ENCODE measurements at places on chromosomes 6 and 20. TPM values are rescaled to one million over a fixed set of nuclear protein-coding genes. Genes with fewer than 3 reads are reported as not detected.
A peak's percentile ranks its signal among the peaks of the same experiment; 100 is the strongest.

GRCh38 chr6:125046107-125046925 lies 84.1 kb downstream of the RNF217 start:
- H3K36me3 ChIP-seq = no peaks in the 10 kb centered on the region
- H3K27me3 ChIP-seq = no peaks in the 10 kb centered on the region
- DNase-seq = no peak

DNA sequence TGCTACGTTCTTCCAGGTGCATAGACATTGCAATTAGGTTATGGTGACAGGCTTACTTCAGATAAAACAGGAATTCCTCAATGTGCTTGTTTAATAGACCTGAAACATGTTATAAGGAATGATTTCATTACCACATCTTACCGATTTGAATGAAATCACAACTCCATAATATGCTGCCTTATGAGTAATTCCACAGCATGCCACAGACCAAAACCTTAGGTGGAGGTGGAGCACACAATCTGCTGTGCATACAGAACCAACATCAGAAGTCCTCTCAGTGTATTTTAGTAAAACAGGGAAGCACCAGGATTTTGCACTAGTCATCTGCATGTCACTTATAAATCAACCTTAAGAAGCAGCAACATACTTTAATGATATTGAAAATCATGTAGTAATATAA lies 148.9 kb upstream of the TSHZ2 start:
- no peak overlapping the region for H3K27ac ChIP-seq
- no peak for DNase-seq
- no peaks in the 10 kb centered on the region for H3K4me1 ChIP-seq
- no peaks in the 10 kb centered on the region for H3K27me3 ChIP-seq
- H3K36me3 ChIP-seq = no peaks in the 10 kb centered on the region

- DNase-seq = no peak
- H3K4me1 ChIP-seq = no peaks in the 10 kb centered on the region
- H3K27ac ChIP-seq = no peak overlapping the region
- H3K4me3 ChIP-seq = no peak overlapping the region
- H3K27me3 ChIP-seq = no peaks in the 10 kb centered on the region
These were observed 78.5 kb upstream of the ASF1A start for GRCh38 chr6:118815495-118815894.

- DNase-seq = no peak
- no peak overlapping the region for H3K27ac ChIP-seq
- H3K4me3 ChIP-seq = no peak overlapping the region
- H3K27me3 ChIP-seq = peaks cover 8% of the 10 kb centered on the region
These were observed 62.0 kb downstream of the VGLL2 start for GRCh38 chr6:117327149-117328004.

GRCh38 chr6:87697581-87698546 lies 4.2 kb downstream of the AKIRIN2 start:
- H3K4me3 ChIP-seq = peak overlapping the region; percentile 97
- H3K27me3 ChIP-seq = no peaks in the 10 kb centered on the region
- no peak for DNase-seq

DNA sequence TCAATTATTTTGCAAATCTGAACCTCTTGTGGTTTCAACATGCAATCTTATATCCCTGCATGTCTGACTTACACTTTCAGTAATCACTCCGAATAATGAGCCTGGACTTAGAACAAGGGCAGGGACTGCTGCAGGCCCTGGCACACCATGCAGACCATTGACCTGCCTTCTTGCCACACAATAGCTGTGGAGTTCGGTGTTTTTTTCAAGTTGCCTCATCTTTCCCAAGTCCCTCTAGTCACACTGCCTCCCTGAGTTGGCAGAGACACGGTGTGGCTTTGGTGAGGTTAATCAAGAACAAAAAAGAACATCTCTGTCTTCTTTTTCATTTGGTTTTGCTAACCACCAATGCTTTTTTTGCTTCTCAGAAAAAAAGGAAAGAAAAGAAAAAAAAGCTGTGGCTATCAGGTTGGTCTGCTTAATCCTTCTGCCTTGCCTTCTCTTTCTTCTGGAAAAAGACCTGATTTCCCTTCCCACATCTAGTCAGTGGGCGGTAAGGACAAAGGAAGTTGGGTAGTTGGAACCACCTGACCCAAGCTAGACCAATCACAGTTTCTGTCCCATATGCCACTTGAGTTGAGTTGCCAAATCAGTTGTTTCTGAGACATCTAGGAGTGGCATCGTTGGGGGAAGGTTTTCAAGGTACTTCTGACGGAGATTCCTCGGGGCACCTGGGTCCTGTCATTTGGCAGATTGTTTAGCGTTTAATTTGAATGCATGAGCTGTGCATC lies 55.9 kb upstream of the TASP1 start:
- no peak overlapping the region for H3K27ac ChIP-seq
- no peak overlapping the region for H3K4me3 ChIP-seq
- no peaks in the 10 kb centered on the region for H3K36me3 ChIP-seq
- DNase-seq = no peak
- no peaks in the 10 kb centered on the region for H3K27me3 ChIP-seq

- DNase-seq = peak; percentile 88
- H3K4me1 ChIP-seq = peaks cover 30% of the 10 kb centered on the region
- peaks cover 2% of the 10 kb centered on the region for H3K27me3 ChIP-seq
- peak within 1 kb of the TSS; percentile 93 for H3K4me3 ChIP-seq
- H3K36me3 ChIP-seq = peaks cover 2% of the 10 kb centered on the region
These were observed at the start of gene CNKSR3 for GRCh38 chr6:154510144-154510905. Gene CNKSR3, minus strand, starts transcription at chr6:154510685. Its CDS starts 571 bp downstream, at chr6:154510114.

DNA sequence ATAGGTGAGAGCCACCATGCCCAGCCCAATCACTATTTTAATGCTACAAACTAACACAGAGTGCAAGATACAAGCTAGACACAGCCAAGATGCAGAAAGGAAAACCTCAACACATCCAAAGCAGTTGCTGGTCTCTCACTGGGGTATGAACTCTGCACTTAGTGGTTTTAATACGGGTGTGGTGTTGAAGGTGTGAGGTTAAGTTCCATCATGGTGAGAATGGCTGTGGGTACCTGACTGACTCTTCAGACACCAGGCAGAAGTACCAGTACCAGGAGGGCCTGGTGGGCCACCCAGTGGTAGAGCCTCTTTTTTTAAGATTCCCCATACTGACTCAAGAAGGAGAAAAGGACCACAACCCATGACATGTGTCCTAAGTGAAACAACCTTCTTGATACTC lies 13.0 kb downstream of the GNAS-AS1 start:
- no peaks in the 10 kb centered on the region for H3K4me1 ChIP-seq
- H3K36me3 ChIP-seq = peaks cover 14% of the 10 kb centered on the region
- DNase-seq = no peak

DNA sequence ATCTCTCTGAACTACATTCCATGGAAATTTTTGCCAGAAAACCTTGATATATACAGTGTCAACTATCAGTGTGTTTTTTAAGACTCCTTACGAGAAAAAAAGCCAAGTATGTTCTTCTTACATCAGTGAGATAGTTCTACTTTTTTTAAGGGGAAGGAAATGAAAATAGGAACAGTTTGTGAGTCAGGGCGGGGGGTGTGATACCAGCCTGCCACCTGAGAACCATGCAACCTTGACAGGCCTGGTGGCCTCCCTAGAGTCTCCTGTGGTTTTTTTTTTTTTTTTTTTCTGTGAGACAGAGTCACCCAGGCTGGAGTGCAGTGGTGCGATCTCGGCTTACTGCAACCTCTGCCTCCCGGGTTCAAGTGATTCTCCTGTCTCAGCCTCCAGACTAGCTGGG lies 96.3 kb upstream of the GCM1 start:
- H3K4me3 ChIP-seq = no peak overlapping the region
- no peak overlapping the region for H3K27ac ChIP-seq
- H3K4me1 ChIP-seq = no peaks in the 10 kb centered on the region
- no peaks in the 10 kb centered on the region for H3K27me3 ChIP-seq

DNA sequence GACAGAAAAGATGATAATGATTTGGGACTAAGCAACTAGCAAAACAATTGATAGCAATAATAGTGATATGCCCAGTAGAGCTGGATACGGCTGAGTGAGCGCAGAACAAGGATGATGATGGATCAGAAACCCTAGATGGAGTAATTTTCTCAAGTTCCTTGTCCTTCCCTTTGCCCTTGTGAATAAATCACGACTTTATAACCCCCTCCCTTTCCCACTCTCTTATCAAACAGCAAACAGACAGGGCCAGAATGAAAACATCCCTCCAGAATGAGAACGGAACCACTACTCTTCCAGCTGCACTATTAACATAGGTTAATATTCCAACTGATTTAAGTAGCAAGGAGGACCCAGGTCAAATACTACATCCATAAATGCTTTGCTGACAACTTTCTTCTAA lies 1.3 kb upstream of the MTFR2 start:
- H3K36me3 ChIP-seq = no peaks in the 10 kb centered on the region
- DNase-seq = no peak
- H3K4me1 ChIP-seq = peaks cover 27% of the 10 kb centered on the region
- H3K27me3 ChIP-seq = peaks cover 15% of the 10 kb centered on the region

- no peak overlapping the region for H3K4me3 ChIP-seq
- no peaks in the 10 kb centered on the region for H3K27me3 ChIP-seq
- H3K27ac ChIP-seq = no peak overlapping the region
- H3K4me1 ChIP-seq = no peaks in the 10 kb centered on the region
These were observed 70.1 kb downstream of the TRMT11 start for GRCh38 chr6:126056355-126057004.

DNA sequence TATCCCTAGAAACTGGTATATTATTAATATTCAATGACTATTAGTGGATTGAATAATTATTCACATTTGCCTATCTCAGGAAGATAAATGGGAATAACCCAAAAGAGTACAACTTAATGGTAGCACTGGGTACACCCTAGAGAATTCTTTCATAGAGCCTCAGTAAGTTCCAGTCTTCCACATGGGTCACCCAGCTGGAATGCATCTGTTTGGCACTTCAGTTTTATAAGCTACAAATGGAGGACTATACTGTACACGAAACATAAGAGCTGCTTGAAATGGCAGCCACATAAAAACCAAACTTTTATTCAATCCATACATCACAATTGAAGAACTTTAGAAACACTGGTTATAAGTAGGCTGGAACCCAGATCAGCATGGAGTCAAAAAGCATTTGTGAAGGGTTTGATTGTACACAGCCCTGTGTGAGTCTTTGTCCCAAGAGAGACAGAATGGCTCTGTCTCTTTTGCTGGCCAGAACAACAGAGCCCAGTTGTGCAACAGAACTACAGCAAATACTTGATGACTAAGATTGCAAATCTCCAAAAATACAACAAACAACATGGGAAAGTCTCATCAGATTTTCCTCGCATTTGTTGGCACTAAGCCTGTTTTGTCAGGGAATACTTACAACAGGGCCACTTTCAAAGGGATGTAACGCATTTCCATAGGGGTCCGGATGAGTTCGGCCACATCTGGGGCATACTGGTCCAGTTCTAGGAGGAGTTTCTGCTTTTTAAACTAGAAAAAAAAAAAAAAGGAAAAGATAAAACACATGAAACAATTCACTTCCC lies 39.5 kb downstream of the PIGU start:
- DNase-seq = no peak
- H3K27me3 ChIP-seq = no peaks in the 10 kb centered on the region
- no peak overlapping the region for H3K4me3 ChIP-seq
- H3K4me1 ChIP-seq = peaks cover 10% of the 10 kb centered on the region
- peaks cover 17% of the 10 kb centered on the region for H3K36me3 ChIP-seq

DNA sequence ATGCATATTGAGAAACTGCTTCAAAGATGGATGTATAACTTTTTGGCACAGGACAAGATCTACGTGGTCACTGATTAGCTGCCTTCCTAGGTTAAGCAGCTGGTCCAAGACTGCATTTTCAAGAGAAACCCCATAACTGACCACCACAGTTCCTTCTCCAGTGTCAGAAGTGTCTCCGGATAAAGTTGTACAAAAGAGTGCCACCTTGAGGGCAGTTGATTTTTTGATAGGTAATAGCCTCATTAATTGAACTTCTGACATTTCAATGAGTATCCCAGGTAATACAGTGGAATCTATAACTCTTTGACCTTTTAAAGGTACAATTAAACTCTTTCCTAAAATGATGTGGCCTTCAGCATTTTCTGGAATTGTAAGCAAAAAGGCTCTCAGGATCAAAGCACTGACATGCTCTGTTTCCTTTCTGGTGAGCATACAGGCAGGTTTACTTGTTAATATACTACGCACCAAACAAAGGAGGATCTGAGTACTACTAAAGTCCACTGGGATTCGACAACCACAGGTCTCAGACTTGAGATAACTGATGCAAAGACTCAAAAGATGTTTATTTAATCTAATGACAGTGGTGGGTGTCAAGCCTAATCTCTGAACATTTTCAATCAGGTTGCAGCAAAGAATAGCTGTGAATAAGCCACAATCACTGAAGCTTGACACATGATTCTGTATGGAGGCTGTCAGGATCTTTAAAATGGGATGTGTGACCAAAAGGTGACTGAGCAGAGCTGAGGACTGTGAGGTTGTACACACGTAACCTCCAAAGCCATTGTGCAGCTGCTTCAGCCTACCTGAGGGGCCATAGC lies 21.2 kb downstream of the MKKS start:
- H3K27me3 ChIP-seq = no peaks in the 10 kb centered on the region
- H3K4me1 ChIP-seq = peaks cover 17% of the 10 kb centered on the region
- no peak overlapping the region for H3K4me3 ChIP-seq
- H3K36me3 ChIP-seq = peaks cover 3% of the 10 kb centered on the region
- no peak overlapping the region for H3K27ac ChIP-seq

DNA sequence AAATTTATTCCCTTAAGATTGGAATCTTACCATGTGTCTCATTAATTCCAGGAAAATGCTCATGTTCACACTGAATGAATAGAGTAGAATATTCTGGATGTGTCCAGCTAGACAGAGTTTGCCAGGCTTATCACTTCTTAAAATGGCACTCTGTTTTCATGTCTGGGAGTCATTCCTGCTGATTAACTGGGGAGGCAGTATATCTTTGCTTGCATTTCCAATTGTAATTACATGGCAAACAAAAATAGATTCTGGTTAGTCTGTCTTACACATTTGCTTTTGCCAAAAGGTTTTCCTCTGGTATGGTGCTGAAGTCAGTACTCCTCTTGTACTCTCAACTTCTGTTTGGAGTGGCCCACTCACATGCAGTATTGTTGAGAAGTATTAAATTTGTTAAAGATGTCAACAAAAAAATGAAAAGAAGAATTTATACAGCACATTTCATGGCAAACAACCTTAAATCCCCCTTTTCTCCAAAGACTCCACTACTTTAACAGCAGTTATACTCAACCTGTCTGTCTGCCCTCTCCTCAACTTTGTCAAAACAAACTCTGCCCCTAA lies 70.2 kb downstream of the TENT5A start:
- H3K27me3 ChIP-seq = no peaks in the 10 kb centered on the region
- no peaks in the 10 kb centered on the region for H3K4me1 ChIP-seq
- no peaks in the 10 kb centered on the region for H3K36me3 ChIP-seq
- DNase-seq = no peak
- no peak overlapping the region for H3K4me3 ChIP-seq

DNA sequence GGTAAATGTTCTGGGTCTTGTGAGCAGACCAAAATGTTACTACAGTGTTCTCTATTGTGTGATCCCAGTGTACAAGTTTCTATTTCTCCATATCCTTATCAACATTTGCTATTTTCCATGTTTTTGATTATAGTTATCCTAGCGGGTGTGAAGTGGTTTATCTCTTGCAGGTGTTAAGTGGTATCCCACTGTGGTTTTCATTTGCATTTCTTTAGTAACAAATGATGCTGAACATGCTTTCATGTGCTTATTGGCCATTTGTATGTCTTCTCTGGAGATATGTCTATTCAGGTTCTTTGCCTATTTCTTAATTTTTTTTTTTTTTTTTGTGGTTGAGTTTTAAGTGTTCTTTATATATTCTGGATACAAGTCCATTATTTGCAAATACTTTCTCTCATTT lies 35.5 kb downstream of the NSFL1C start:
- peaks cover 9% of the 10 kb centered on the region for H3K4me1 ChIP-seq
- H3K4me3 ChIP-seq = no peak overlapping the region
- H3K36me3 ChIP-seq = peaks cover 9% of the 10 kb centered on the region
- no peak for DNase-seq

Gene SAPCD1
- 25.1 TPM for total RNA-seq

Gene GGTLC1
- not detected for total RNA-seq

Gene SNHG17
- total RNA-seq = 64.9 TPM

Gene NCR2
- not detected for total RNA-seq

Gene PAK5
- total RNA-seq = 1.8 TPM

Gene CYP24A1
- 0.93 TPM for total RNA-seq

Gene GMPR
- total RNA-seq = 0.16 TPM

Gene COQ3
- total RNA-seq = 10.9 TPM

All from neural crest cell (in vitro differentiated cells).